ENCODE measurements at places on chromosomes 5 and 9. TPM values are rescaled to one million over a fixed set of nuclear protein-coding genes. Genes with fewer than 3 reads are reported as not detected.

LCN2 gene
- not detected for polyA plus RNA-seq

PCDHGA4 gene
- 3.8 TPM for polyA plus RNA-seq

HRCT1 gene
- 1.1 TPM for polyA plus RNA-seq

DMRT3 gene
- 0.17 TPM for polyA plus RNA-seq

MOB3B gene
- 31.6 TPM for polyA plus RNA-seq

BDP1 gene
- polyA plus RNA-seq = 8.6 TPM

GADD45G gene
- polyA plus RNA-seq = 59.0 TPM

TRIM14 gene
- polyA plus RNA-seq = 2.3 TPM

TRPM6 gene
- polyA plus RNA-seq = 0.06 TPM

GBA2 gene
- 54.7 TPM for polyA plus RNA-seq

PCDHB2 gene
- polyA plus RNA-seq = 1.7 TPM

ANKRD34B gene
- not detected for polyA plus RNA-seq

GABRA1 gene
- not detected for polyA plus RNA-seq

PTGR1 gene
- polyA plus RNA-seq = 16.7 TPM

Data from ovary (tissue), 10 donors.